Activated CD4-positive, alpha-beta T cell treated with anti-CD3 and anti-CD28 coated beads, Interleukin-2, amount 10 ng/mL, durations not matched to agents 24 days and 14 days (primary cell): ENCODE measurements at places on chromosomes 6 and 20.
A peak's percentile ranks its signal among the peaks of the same experiment; 100 is the strongest.

DNA sequence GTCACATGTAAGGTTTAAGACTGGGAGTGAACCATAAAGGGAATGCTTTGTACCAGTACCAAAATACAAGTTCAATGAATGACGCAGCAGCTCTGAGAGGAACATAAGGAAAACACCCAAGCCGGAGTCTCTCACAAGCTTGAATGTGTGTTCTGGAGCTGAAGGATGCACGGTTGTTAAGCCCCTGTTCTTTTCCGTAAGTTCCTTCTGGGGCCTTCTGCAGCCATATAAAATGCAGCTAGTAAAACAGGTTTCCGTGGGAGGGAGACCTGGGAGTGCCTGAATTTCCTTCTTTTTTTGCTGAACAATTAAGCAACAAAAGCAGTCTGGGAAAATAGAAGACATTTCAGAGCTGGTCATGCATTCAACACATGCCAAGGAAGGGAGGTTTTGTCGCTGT lies 73.2 kb upstream of the JAG1 start:
- DNase-seq = no peak

- no peak for DNase-seq
These were observed 12.8 kb downstream of the NPEPL1 start for GRCh38 chr20:58705208-58705926.

GRCh38 chr20:60349418-60349817 lies 391.2 kb downstream of the CDH26 start:
- no peak for DNase-seq

DNA sequence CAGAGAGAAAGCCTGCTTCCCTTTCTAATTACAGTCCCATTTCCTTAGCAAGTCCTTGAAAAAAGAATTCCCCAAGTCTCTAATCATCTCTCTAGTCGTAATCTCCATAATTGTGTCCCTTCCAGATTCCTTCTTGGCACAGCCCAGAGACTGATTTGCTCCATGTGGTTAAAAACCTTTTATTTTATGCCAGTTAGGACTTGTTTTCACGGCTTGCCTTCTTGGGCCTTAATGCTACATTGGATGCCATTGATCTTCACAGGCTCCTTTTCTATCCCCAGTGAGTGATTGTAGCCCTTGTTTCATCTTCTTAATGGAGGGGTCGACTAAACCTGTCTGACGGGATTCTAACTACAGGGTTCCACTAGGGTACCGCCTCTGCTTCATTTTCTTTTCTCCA lies 650.6 kb upstream of the ARID1B start:
- DNase-seq = no peak

DNA sequence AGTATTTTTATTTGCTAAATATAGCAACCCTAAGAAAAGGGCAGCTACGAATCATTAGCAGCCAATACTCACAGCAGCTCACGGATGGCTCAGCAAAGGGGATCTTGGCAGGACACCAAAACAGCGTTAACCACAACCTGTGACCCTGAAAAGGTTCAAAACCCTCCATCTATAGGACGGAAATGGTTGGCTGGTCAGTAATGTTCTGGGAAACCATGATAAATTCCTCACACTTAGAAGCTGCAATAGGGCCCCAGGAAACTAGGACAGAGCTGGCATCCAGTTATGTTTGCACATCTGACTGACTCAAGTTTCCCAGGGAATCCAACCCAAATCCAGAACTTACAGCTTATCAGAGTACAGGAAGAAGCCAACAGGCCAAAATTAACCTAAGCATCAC lies 30.9 kb upstream of the PTPRT start:
- DNase-seq = no peak

DNA sequence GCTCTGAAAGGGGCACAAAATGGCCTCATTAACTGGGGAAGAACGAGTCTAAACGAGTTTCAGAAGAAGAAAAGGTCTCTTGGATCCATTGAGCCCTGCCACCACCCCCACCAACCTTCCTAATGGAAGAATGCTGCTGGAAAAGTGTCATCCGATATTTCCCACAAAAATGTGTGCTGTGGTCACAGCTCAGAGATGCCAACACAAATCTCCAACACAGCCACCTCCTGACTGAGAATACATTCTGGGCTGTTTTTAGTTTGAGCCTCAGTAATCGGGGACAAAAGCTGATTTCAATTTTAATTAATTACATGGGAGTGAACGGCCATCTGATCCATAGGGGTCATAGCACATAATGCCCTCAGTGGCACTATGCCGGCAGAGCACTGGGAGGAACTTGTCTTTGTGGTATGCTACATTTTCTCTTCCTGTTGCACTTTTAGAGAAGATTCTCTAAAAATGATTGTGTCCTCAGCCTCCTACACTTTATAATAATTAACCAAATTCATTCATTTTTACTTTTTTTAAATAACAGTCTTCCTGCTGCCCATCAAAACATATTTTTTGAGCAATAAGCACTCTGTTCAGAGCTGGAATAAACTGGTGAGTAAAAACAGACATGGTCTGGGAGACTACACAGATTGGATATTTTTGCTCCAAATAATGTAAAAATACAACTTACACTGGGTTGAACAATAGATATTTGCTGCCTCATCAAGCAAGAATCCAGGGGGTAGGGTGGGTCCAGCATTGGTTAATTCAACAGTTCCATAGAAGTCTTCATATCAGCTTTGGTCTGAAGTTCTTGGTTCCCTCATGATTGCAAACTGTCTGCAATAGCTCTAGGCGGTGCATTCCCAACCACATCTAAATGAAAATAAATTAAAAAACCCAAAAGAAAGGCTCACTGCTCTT lies 143.6 kb upstream of the TMEM170B start:
- no peak for DNase-seq

DNA sequence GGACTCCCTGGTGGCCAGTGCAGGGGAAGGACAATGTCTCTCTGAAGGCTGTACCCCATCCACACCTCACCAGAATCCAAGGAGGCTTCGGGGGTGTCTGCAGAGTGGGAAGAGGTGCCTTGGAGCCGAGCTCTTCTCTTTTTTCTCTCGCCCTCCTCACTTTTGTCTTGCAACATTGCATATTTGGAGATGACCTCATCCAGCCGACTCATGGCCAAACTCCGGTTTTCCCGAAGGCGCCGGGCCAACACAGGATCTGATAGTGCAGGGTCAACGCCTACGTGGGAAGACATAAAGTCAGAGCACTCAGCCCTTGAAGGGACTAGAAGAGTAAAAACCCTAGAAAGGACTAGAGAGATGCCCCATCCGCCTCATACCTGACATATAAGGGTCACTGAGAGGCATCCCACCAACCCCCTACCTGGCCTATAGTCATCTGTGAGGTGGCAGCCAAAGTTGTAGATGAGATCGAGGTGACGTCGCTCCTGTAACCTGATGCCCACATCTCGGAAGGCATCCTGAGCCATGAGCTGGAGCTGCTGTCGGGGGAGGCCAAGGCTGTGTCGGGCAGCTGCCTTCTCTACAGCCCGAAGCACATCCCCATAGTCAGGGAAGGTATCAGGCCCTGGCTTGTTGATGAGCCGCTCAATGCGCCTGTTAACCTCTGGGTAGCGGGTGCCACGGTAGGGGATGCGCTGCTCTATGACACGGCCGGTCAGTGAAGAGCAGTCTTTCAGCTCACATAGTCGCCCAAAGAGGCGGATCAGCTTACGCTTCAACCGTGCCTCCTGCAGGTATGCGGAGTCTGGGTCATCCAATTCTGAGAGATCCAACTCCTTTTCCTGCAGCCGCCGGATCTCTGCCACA lies 3.0 kb upstream of the ZBTB22 start:
- DNase-seq = no peak

DNA sequence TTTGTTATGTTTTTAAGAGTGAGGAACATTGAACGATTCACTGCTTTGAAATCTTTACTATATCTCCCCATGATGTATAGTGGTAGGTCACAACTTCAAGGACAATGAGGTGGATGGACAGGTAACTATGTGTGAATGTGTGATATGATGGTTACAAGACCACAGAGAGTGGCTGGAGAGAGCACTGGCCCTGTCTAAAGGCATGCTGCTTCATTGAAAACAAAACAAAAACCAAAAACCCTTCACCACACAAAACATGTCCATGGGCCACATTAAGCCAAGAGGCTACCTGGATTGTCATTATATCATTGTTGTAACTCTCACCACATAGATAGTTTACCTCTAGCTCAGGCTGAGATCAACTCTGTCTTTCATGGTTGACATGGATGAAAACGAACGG lies 180.6 kb upstream of the TENT5A start:
- no peak for DNase-seq

DNA sequence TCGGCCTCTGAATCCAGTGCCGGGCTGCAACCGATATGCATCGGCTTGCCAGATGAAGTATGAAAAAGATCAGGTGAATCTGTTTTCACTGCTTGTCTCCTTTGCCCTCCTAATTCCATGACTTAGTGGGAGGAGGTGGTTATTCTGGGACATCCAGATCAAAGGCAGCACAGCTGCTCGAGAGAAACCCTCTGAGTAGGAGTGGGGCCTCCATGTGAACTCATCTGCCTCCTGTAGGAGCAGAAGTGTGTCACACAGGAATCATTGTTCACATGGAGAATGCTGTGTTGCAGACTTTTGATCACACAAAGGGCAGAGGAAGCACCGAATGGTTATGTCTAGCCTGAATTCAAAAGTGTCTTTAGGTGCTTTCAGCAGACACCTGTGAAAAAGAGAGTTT lies 73.1 kb upstream of the SLC22A1 start:
- no peak for DNase-seq

- DNase-seq = no peak
These were observed 53.0 kb downstream of the SNAP25 start for GRCh38 chr20:10271494-10272219.

GRCh38 chr6:157211603-157212455 lies 111.5 kb downstream of the TMEM242 start:
- DNase-seq = no peak

DNA sequence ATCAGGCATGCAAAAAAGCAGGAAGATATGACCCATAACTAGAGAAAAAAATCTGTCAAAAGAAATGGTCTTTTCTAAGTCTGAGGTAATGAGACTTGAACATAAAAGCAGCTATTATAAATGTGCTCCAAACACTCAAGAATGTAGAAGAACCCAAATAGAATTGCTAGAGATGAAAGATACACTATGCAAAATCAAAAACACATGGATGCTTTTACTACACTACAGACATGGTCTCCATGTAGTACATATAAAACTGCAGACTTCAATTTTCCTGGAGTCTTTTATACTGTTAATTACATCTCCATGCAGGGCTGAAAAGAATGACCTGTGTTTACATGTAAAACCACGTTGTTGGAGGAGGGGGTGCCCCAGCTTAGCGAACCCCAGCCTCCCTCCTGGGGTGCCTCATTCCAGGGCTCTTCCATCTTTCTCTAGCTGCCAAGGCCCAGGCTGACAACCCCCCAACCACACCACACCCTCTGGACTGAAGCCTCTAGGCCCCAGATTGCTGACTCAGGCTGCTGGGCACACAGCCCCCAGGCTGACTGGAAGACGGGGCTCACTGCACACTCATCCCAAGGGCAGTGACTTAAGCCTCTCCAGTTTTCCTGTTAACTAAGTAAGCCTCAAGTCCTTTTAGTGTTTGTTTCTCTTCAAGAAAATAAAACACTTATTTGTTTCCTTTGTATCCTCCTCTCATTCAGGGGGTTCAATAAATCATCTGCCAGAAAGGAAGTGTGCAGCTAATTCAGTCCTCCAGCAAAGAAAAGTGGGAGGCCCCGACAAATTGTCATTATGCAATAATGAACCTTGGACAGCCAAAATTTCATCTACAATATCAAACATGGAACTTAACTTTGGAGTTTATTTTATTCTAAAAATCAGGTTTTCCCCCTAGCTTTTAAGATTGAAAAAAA lies 26.0 kb upstream of the PLAGL1 start:
- DNase-seq = no peak

- peak; percentile 94 for DNase-seq
These were observed 15.9 kb upstream of the PEDS1 start for GRCh38 chr20:50169329-50169823.

GRCh38 chr6:28953039-28953584 lies 29.3 kb upstream of the TRIM27 start:
- DNase-seq = peak; percentile 83

DNA sequence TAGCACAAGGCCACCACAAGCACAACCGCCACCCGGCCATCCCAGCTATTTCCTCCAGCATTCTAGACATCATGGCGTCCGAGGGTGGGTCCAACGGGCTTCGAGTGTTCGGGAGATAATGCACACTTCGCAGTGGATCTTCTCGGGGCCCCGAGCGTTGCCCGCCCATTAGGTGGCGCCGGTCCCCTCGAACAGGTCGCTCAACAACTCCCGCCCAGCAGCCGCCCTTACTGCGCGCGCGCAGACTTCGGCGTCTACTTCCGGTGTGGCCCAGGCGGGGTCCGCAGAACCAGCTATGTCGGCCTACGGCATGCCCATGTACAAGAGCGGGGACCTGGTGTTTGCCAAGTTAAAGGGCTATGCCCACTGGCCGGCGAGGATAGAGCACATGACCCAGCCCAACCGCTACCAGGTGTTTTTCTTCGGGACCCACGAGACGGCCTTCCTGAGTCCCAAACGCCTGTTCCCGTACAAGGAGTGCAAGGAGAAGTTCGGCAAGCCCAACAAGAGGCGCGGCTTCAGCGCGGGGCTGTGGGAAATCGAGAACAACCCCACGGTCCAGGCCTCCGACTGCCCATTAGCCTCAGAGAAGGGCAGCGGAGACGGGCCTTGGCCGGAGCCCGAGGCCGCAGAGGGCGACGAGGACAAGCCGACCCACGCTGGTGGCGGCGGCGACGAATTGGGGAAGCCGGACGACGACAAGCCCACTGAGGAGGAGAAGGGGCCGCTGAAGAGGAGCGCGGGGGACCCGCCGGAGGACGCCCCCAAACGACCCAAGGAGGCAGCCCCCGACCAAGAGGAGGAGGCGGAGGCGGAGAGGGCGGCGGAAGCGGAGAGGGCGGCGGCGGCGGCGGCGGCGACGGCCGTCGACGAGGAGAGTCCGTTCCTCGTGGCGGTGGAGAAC lies at the start of gene HDGFL1:
HDGFL1 (plus strand) TSS at position 286 of the 904 bp plus-strand sequence; CDS start at position 296, 10 bp downstream.
- peak; percentile 25 for DNase-seq

DNA sequence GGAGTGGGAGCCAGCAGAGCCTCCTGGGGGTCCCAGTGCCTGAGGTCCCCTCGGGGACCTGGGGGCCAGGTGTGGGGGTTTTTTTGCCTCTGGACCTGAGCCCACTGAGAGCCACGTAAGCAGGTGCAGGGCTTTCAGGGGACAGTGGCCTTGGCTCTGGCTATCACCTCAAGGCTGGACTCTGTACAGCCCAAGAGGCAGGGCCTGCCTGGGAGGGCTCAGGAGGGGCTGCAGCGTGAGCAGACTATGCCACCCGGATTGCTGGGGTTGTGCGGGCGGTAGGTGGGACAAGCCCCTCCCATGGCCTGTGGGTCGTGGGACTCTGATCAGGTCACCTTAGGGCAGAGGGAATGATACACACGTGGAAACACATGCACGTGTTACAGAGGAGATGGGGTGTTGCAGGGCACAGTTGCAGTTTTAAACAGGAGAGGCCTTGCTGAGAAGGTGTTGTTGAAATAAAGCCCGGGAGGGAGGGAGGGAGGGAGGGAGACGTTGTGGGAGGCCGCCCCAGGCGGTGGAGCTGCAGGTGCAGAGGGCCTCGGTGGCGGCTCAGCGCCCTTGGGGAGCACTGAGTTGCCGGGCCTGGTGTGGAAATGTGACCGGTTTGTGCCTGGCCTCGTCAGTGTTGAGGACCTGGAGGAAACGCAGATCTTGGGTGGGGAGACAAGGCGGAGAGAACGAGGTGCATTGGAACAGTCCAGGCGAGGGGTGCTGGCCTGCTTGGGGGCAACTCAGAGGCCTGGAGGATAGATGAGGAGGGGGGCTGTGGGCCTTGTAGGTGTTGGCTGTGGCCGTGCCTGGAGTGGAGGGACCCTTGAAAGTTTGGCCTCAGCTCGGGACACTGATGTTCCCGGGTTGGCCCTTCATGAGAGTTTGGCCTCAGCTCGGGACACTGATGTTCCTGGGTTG lies 2.3 kb downstream of the TCEA2 start:
- peak; percentile 76 for DNase-seq
